ENCODE measurements at places on chromosomes 3 and 15.
A peak's percentile ranks its signal among the peaks of the same experiment; 100 is the strongest.

- DNase-seq = no peak
Measured at GRCh38 chr3:53216723-53217122, 39.1 kb downstream of the TKT start.

GRCh38 chr3:103247459-103247858, 812.6 kb downstream of the ZPLD1 start:
- no peak for DNase-seq

DNA sequence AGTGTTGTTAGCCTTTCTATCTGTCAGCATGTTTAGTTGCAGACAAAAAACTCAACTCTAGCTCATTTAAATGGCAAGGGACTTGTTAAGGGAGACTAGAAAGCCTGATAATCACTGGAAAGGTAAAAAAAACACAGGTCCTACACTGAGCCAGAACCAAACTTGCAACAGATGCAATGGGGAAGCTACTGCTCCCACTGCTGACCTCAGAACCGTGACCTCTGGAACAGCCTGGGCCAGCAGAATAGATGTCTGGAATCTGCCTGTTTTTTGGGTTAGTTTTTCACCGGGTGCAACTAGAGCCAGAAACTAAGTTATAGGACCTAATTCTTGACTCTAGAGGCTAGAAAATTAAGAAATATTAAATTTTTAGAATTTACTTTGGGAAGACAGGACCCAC, 32.5 kb upstream of the ARL14 start:
- no peak for DNase-seq

- DNase-seq = no peak
Measured at GRCh38 chr3:56971816-56972215, 88.6 kb upstream of the SPATA12 start.

DNA sequence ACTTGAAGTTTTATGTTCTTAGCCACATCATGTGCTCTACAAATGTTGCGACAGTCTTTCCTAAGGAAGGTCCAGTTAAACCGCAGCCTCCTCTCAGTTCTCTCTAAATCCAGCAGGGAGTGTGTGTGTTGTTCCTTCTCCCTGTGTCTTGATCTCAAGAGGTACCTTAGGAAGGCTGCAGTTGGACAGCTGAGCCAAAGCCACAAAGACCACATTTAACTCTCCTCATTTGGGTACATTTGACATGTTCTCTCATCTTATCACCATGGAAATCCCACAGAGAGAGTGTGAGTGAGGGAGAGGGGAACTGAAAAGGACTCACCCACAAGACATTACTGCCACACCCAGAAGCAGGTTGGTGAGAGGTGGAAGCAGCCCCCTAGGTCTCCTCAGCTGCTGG, 79.5 kb downstream of the CD200R1L start:
- no peak for DNase-seq

GRCh38 chr3:46906471-46907058, 29.0 kb downstream of the PTH1R start:
- no peak for DNase-seq

- DNase-seq = no peak
Measured at GRCh38 chr3:193594946-193595689, 2.1 kb downstream of the OPA1 start.

- no peak for DNase-seq
Measured at GRCh38 chr15:88900309-88900981, 5.1 kb upstream of the HAPLN3 start.

GRCh38 chr15:78842519-78842918, 30.2 kb upstream of the MORF4L1 start:
- no peak for DNase-seq

GRCh38 chr15:56040081-56041035, 46.9 kb upstream of the NEDD4 start:
- DNase-seq = peak; percentile 21

DNA sequence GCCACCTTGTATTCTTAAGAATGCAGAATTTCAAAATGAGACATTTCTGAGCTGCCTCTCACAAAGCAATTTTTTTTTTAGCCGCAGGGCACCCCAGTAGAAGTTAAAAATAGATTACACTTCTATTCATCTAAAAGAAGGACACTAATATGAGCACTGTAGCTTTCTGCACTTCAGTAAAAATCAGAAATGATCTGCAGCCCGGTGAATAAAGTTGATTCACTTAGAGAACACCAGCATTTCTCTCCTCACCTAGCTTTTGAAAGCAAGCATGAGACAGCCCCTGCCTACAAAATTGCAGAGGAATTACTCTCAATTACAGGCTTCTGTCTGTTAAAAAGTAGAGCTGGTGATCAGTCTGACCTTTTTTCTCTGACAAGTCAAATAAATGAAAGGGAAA, 1062.4 kb downstream of the FHIT start:
- no peak for DNase-seq

DNA sequence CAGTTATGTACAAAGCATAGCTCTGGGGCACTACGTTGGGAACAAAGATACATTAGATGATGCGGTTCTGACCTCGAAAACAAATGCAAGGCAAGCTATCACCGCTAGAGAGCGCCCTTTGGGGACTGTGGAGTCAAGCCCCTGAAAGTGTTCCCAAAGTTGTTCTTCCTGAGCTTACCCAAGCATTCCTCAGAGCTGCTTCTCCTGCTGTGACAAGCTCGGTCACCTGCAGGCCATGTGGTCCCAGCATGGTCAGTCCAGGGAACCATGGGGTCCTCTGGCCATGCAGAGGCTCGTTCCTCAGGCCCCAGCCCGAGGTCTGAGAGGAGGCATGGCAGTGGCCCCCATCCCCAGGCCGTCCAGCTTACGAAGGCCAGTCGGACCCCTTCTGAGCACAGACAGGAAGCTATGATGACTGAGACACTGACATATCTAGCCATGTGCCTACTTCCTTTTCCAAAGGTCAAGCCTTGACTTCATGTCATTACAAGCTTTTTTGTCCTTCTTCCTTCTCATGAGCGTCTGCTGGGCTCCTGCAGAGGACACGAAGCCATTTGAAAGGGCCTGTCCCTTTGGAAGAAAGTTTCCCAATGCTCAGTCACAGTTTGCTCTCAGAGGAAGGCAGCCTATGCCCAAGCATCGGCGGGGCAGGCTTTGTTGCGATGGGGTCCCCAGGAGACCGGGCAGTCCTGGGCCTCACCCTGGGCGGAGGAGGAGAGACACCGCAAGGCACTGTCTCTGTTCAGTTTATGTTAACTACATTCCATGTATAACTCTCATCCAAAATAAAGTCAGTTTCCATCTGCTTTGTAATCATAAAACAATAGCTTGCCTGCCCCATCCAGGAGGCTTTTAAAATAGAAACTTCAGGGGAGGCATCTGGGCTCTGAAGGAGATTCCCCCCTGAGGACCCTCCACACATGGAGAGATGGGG, 79.3 kb downstream of the ATP10A start:
- no peak for DNase-seq

DNA sequence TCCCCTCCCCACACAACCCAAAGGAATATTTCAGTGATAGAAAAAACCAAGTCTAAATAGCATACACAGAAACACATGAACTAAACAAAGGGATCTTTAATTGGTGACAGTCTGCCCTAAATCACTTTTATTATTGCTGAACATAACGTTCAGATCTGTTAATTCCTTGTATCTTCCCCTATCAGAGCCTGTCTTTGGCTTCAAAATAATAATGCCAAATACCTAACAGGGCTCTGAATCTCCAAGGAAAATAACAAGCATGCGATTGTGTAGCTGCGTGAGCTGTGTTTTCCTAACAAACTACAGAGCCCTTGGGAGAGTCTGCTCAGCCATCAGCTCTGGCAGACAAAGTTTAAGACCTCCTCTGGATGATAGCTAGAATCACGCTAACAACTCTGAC, 1010.1 kb downstream of the ROBO1 start:
- DNase-seq = no peak

GRCh38 chr3:23909341-23909740, 7.4 kb downstream of the NKIRAS1 start:
- DNase-seq = no peak

DNA sequence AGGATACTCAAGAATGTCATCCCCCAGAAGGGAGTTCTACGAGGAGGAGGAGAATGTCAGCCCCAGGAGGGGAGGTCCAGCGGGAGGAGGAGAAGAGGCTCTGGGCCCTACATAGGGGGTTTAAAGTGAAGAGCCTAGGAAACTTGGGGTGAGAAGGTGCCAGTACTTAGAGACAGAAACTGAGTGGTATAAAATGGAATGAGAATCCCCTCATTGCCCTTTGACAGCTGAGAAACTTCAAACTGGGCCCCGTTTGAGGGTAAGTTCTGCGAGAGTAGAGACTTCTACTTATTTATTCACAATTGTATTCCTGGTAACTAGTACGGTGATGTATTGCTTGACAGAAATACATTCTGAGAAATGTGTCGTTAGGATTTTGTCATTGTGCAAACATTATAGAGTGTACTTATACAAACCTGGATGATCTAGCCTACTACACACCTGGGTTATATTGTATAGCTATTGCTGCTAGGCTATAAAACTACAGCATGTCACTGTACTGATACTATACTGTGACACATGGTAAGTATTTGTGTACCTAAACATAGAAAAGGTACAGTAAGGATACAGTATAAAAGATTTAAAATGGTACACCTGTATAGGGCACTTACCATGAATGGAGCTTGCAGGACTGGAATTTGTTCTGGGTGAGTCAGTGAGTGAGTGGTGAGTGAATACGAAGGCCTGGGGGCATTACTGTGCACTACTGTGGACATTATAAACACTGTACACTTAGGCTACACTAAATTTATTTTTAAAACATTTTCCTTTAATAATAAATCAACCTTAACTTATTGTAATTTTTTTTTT, 62.0 kb downstream of the TSC22D2 start:
- DNase-seq = no peak

- no peak for DNase-seq
Measured at GRCh38 chr3:172153335-172153861, 114.0 kb downstream of the FNDC3B start.

Data from NK-92 treated with Interleukin-12 subunit alpha and Interleukin-12 subunit beta, amount 100 ng/mL, for 24 hours (cell line).